Stimulated activated CD4-positive, alpha-beta T cell treated with anti-CD3 and anti-CD28 coated beads, Interleukin-2, amount 100 ng/mL, for 24 hours (primary cell): ENCODE measurements at places on chromosomes 5 and 9.
A peak's percentile ranks its signal among the peaks of the same experiment; 100 is the strongest.

GRCh38 chr5:180208435-180209081, 453 bp downstream of the RASGEF1C start:
- no peak for DNase-seq

DNA sequence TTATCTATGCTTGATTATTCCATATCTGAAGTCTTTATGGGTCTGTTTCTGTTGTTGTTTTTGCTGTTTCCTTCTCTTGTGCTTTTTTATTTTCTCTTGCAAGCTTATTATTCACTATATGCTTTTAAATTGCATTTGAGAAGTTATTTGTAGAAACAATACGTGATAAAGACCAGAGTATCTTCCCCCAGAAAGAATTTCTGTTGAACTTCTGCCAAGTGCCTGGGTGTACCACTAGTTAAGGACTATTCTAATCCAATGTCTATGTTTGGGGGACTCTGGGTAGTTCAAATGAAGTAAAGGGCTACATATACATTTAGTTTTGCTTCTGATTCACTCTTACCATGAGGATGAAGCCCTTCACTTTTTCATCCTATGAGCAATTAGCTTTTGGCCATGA, 54.3 kb downstream of the SLF1 start:
- DNase-seq, result no peak

DNA sequence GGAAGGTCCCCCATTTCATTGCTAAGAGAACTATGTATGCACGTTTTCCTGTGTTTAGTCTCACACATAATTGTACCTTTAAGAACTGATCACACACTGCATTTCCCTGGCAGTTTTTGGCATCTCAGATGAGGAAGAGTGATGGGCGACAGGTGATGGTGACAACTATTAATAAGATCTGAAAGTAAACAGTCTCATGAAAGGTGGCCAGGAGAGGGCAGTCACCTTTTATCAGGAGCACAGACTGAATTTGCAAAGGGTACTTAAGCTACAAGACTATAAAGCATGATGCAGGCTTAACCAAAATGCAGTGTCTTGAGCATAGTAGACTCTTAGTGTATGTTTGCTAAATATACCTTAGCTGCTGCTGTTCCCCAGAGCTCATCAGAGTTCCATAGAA, 91.5 kb downstream of the GHR start:
- no peak for DNase-seq

DNA sequence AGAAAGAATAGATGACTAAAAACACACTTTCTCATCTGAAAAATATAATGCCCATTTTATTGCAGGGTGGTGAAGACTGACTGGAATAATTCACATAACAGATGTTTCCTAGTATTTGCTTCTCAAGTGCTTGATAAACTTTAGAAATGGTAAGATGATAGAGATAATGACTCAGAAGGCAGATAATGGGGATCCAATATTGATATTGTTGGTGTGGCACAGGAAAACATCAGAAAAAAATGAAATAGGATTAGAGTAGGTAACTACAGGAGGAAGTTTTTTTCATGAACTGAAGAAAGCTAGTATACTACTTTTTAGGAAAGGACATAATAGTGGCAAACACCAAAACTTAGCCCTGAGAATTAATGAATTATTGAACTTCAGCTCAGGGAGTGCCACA, 20.2 kb upstream of the F2RL2 start:
- no peak for DNase-seq

DNA sequence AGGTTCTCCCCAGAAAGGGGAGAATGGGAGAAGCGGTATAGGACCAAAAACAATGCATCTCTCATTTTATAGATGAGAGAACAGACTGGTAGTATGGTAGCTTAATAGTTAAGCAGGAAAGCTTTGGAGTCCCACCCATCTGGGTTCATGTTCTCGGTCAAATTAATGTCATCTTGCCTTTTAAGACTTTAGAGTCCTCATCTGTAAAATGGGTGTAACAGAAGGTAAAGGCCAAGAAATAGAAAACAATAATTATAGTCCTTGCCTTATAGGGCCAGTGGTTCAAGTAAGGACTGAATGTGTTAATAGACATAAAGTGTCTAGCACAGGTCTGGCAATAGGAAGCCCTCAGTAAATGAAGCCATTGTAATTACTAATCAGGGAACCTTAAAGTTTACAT, 16.4 kb downstream of the SMIM3 start:
- no peak for DNase-seq

DNA sequence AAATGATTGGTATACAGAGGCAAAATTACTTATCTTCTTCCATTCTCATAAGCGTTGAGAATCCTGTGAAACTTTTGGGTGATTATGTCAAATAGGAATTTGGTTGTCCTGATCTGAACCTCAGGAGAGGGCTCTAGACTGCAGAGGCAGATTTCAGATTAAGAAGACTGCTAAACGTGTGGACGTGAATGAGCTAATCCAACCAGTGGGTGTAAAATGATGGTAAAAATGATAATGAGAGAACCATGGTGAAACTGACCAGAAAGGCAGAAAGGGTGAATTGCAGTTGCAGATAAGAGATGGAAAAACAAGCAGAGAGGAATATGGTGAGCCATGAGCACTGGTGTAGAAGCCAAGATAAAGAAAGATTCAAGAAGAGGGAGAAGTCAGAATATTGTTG, 1200.2 kb upstream of the CDH6 start:
- no peak for DNase-seq

DNA sequence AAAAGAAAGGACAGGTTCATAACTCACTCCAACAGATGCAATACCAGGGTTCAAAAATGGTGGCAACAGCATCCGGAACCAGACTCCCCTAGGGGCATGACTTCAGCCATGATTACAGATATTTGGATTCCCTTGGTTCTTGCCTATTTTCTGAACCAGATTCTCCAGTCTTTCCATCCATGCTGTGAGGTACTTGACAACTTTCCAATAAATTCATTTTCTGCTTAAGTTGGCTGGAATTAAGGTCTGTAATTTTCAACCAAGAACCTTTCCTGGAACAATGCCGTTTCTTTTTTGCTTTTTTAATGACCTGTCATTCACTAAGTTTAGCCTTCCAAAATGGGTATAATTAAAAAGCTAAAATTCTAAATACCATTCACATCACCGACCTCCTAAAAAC, 52.2 kb downstream of the SCAI start:
- DNase-seq, result no peak

DNA sequence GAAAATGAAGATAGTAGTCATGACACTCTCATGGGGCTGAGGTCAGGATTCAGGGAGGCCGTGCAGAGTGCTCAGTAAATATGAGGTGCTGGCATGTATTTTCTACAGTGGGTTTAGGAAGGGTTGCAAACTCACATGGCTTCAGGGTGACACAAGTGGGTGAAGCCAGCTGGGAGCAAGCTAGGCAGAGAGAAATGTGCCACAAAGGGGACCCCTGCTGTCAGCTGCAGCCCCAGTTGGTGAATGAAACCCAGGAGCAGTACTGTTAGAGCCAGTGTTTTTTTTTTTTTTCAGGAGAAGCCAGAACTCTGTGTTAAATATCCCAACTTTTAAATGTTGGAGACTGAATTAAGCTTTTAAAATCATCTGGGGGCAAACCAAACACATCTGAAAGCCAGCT, 75.3 kb downstream of the INSYN2B start:
- DNase-seq, result no peak

GRCh38 chr9:90846770-90847419, 45.3 kb downstream of the SYK start:
- no peak for DNase-seq

GRCh38 chr9:125525921-125526631, 180.9 kb downstream of the MAPKAP1 start:
- DNase-seq, result no peak

- DNase-seq, result no peak
Measured at GRCh38 chr5:39076101-39076756, 2.0 kb upstream of the RICTOR start.

GRCh38 chr5:167271511-167271910, 1019.9 kb upstream of the WWC1 start:
- no peak for DNase-seq

- no peak for DNase-seq
Measured at GRCh38 chr9:77663754-77664153, 15.6 kb upstream of the GNA14 start.

DNA sequence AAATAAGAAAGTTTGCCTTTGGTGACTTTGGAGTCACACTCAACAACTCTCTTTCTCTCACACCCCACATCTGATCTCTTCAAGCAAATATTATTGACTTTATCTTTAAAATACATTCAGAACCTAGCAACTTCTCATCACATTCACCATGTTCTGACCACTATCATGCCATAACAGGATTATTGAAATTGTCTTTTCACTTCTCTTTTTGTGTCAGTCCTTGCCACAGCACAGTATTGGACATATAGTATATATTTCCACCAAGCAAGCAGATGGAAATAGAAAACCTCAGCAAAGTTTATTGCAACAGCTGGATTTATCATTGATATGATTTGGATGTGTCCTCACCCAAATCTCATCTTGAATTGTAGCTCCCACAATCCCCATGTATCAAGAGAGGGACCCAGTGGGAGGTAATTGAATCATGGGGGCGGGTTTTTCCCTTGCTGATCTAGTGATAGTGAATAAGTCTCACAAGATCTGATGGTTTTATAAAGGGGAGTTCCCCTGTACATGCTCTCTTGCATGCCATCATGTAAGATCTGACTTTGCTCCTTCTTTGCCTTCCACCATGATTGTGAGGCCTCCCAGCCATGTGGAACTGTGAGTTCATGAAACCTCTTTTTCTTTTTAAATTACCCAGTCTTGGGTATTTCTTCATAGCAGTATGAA, 26.9 kb upstream of the ITGA1 start:
- peak; percentile 55 for DNase-seq

DNA sequence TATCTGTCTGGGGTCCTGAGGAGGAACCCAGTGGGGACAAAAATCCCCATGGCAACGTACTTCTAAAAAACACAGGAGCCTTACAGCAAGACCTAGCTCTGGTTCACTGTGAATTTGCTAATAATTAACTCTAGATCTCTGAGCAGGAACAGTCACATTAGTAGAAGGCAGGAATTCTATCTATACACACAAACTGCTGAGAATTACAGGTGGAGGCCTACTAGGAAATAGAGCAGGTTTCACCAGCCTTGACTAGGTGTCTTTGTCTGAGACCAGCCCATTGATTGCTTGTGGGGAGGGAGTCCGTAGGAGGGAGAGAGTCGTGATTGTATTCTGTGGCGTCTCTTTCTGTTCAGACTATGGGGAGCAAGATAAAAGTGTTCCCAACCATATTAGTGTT, 44.8 kb downstream of the PRLR start:
- no peak for DNase-seq

DNA sequence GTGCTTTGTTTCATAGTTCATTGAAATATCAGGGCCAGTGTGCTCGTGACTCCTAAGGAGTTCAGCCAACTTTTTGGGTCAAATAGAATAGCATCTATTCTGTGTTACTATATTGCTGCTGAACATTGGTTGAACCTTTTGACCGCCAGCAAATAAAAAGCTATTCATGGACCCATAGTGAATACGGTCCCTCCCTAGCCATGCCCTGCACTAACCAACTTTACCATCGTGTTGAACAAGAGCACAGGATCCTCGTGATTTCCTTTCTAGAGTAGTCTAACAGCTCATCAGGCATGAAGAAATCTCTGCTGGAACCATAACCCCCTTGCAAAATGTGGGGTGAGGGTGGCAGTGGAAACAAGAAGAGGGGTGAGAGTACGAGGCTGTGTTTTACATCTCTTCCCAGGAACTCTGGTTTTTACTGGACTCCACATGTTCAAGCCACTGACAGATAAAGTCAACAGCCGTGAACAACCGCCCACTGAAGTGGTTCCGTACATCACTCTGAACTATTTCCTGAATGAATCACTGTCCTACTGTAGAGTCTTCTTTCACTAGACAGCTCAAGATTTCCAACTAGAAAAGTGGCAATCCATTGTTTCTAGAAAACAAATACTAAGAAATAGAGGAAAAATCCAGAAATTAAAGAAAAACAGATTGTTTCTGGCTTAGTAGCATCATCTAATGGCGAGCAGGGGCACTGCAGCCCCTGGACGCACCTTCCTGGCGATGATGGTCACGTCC, 70.1 kb upstream of the SPATA31E1 start:
- peak; percentile 50 for DNase-seq

DNA sequence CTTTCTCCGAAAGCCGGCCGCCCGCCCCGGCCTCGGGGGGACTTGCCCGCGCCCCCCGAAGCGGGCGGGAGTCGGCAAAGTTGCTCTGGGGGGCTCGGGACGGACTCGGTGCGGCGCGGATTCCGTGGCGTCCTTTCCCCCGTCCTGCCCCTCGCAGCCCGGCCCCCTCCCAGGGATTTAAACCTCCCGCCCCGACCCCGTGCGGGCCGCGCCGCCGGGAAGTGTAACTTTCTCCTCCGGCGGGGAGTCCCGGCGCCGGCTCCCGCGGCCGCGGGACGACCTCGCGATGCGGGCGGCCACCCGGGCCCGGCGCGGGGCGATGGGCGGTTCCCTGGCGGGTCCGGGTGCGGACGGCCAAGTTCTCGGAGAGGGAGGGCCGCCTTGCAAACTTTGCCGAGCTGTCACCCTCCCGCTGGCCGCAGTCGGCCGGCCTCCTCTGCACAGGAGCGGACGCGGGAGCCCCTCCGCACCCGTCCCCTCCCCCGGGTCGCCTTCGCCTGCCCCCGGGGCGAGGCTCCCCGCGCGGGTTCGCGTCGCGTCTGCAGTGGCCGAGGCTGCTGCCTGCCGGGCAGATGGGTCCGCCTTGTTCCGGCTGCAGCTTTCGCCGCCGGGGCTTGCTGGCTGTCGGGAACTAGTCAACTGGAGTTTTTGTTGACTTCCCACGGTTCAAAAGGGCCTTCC, 732 bp downstream of the PBX3 start:
- DNase-seq, result peak; percentile 34

DNA sequence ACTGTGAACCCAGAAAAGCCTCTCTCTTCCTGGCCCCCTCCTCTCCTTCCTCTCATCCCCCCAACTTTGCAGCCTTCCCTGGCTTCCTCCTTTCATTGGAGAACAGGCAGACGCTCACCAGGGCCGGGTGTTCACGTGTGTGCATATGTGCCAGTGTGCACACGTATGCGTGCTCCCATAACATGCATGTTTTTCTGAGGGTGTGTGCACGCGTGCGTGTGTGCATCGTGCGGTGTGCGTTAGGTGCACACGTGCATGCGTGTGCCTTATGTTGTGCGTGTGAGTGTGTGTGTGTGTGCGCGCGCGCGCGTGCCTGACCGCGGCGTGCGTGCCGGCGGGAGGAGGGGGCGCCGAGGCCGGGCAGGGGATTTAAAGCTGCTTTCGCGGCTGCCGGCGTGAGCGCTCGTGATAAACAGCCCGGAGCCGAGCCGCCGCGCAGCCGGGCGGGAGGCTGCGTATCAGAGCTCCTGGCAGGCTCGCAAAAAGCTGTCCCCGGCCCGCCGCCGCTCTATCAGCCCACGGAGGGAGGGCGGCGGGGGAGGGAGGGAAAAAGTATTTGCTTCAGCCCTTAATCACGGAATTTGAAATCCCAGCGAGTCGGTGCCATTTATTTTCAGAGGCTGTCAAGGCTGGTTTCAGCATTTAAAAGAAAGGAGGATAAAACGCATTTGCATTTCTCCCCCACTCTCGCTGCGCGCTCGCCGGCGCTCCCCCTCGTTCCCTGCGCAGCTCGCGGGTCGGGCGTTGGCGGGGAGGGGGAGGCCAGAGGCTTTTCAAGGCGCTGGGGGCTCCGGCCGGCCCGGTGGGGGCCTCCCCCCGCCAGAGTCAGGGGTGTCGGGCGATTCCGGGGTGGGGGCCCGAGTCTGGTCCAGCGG, 183.9 kb downstream of the C9orf50 start:
- peak; percentile 36 for DNase-seq

GRCh38 chr5:54146916-54147315, 163.5 kb downstream of the ARL15 start:
- DNase-seq, result no peak
